Neural progenitor cell (in vitro differentiated cells): ENCODE measurements at places on chromosomes 1 and 21.

DNA sequence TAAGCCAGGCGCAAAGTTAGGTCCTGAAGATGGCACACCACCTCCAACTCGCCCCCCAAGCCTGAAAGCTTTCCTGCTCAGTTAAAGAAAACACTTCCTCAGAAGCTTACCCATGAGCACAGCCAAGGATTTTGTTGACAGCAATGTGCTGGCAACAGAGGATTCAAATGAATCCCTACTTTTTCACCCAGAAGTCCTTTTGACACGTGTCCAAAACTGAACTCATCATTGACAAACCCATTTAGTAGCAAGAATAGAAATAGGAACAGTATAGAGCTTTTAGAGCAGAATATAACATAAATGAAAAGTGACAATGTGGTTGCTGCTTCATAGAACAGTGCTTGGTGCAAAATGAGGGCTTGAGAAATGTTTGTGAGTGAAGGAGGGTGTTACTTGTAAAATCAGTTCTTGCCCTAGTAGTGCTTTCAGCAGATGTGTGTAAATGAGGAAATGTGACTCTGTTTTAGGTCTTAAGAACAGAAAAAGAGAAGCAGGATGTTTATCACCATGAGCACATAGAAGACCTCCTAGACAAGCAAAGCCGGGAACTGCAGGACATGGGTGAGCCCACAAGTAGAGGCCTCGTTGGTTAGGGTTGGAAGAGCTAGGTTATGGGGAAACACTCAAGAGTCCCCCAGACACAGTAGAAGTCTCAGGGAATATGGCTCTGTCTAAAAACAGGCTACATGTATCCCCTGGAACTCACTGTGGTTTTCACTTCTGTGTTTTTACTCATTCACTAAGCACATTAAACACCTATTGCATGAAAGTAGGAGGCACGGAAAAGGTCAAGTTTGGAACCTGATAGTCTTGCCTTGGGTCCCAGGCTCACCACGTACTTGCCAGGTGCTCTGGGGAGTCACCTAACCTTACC, 48.6 kb upstream of the TMEM125 start:
- H3K4me1 ChIP-seq, result no peaks in the 10 kb centered on the region
- H3K27me3 ChIP-seq, result no peaks in the 10 kb centered on the region
- no peak overlapping the region for H3K4me3 ChIP-seq
- H3K27ac ChIP-seq, result no peak overlapping the region
- no peaks in the 10 kb centered on the region for H3K36me3 ChIP-seq
- no peak for DNase-seq

GRCh38 chr1:25664357-25665199, 48.0 kb downstream of the MAN1C1 start:
- no peak for DNase-seq
- H3K36me3 ChIP-seq, result no peaks in the 10 kb centered on the region
- no peaks in the 10 kb centered on the region for H3K27me3 ChIP-seq

DNA sequence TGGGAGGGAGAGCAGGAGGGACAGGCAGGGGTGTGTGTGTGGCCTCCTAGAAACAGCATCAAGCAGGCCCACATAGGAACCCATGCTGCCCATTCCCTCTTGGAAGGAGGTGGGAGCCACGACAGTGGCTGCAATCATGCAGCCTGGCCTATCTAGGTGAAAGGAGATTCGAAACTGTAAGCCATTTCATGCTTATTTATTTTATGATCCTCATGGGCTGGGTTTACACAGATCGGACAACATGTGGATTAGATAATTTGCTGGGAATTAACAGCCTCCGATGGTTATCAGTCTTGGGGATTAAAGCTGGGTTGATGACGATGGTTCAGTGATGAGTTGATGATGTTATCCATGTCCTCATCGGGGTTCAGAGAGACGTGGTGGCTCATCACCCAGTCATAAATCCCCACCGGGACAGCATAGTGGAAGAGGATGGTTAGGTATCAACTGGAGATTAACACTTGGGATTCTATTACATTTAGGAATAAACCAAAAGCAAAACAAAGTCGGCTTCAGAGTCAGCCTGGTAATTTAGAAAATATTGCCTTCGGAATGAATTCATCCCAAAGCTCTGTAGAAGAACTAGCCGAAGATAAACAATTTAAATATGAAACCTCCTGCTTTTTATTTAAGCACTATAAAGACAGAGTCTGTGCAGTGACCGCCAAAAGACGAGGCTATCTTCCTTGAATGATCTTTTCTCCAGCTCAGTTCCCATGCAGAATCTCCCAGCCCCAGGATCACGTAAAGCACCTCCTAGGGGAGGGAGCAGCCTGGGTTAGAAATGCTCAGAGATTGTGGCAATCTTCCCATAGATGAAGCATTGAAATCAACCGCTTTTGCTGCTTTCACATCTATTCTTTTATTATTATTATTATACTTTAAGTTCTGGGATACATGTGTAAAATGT, 252.8 kb downstream of the FOXD2 start:
- H3K27me3 ChIP-seq, result no peaks in the 10 kb centered on the region
- H3K4me1 ChIP-seq, result peaks cover 78% of the 10 kb centered on the region
- H3K27ac ChIP-seq, result no peak overlapping the region
- no peak overlapping the region for H3K4me3 ChIP-seq
- H3K36me3 ChIP-seq, result no peaks in the 10 kb centered on the region

DNA sequence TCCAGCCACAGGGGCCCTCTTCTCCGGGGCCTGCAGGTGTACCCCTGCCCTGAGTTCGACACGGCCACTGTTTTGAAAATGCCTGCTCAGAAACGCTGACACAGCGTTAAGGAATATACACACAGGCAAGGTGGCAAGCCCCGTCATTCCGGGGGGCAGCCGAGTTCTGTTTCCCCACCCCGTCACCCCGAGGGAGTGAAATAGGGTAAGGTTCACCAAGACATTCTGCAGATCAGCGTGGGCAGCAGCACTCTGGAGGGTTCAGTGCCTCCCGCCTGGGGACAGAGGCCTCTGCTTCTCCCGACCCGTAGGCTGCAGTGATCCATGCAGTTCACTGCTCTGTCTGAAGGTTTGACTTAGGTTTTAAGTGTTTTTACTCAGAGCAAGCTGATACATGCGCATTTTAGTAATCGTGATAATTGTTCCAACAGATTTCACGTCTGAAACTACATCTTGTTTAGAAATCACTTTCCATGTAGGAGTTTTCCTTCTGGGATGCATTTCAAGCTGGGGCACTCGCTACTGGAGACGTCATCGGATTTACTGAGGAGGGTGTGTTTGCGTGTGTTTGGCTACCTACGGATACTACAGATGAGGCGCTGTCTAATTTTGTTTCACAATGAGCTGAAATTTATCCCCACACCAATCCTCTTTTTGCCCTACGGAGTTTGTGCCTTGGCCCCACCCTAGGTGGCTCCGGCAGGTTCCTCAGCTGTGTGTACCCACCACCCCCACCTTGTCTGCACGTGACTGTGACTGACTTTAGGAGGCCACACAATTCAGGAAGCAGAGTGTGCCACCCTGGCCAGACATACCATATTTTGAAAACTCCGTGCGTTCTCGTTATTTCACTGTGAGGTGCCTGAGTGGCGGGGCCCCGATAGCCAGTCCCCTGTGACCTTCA, 63.5 kb downstream of the AGPAT3 start:
- H3K4me3 ChIP-seq, result no peak overlapping the region
- no peak overlapping the region for H3K27ac ChIP-seq
- no peak for DNase-seq
- peaks cover 9% of the 10 kb centered on the region for H3K4me1 ChIP-seq
